Kidney (tissue), 22 donors: ENCODE measurements at places on chromosomes 13 and 19. TPM values are rescaled to one million over a fixed set of nuclear protein-coding genes. Genes with fewer than 3 reads are reported as not detected.

DNA sequence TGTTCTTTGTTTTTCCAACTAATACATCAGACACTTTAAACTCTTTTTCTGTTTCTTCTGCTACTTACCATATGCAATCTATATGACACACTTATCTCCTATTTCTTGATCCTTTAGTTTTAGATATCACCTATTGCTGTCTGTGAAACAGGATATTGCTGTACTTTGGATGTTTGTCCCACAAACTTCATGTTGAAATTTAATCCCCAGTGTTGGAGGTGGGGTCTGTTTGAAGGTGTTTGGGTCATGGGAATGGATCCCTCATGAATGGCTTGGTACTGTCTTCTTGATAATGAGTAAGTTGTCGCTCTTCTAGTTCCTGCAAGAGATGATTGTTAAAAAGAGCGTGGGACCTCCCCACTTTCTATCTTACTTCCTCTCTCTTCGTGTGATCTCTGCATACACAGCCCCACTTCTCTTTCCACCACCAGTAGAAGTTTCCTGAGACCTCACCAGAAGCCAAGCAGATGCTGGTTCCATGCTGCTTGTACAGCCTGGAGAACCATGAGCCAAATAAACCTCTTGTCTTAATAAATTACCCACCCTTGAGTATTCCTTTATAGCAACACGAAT lies 244.2 kb downstream of the NHLRC3 start:
- no peak for DNase-seq
- H3K4me3 ChIP-seq: no peak overlapping the region
- no peaks in the 10 kb centered on the region for H3K4me1 ChIP-seq
- H3K27me3 ChIP-seq: no peaks in the 10 kb centered on the region
- no peak overlapping the region for H3K27ac ChIP-seq

GRCh38 chr13:35162420-35162819 lies 220.3 kb downstream of the NBEA start:
- no peak overlapping the region for H3K27ac ChIP-seq
- H3K36me3 ChIP-seq: no peaks in the 10 kb centered on the region
- DNase-seq: no peak
- H3K27me3 ChIP-seq: no peaks in the 10 kb centered on the region
- H3K4me1 ChIP-seq: no peaks in the 10 kb centered on the region
- H3K4me3 ChIP-seq: no peak overlapping the region

- no peak overlapping the region for H3K27ac ChIP-seq
- no peaks in the 10 kb centered on the region for H3K4me1 ChIP-seq
- no peak overlapping the region for H3K4me3 ChIP-seq
- no peaks in the 10 kb centered on the region for H3K36me3 ChIP-seq
- DNase-seq: no peak
Measured at GRCh38 chr19:50694815-50695145, 24.8 kb downstream of the SHANK1 start.

DNA sequence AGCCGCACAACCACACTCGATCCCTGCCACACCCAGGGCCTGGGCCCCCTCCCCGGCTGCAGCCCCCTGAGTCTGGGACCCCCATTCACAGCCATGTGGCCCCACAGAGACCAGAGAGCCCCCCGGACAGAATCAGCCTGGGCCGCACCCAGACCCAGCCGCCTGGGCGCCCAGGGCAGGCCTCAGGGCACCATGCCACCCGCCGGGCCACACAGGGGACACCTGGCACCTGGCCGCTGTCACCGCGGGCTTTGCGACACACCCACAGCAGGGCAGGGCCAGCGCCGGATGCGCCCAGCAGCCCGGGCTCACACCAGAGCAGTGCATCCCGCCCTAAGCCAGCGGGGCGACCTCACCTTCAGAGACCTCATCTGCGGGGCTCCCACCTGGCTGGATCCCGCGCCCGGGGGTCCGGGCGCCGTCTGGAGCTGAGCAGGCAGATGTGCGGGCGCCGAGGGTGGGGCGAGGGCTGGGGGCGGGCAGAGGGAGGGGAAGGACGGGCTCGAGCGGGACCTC lies 443 bp downstream of the TBXA2R start:
- peaks cover 4% of the 10 kb centered on the region for H3K4me1 ChIP-seq
- peak overlapping the region; percentile 45 for H3K4me3 ChIP-seq
- peak overlapping the region; percentile 87 for H3K27ac ChIP-seq
- H3K36me3 ChIP-seq: no peaks in the 10 kb centered on the region
- H3K27me3 ChIP-seq: peaks cover 9% of the 10 kb centered on the region
- no peak for DNase-seq

- no peak for DNase-seq
- peaks cover 11% of the 10 kb centered on the region for H3K4me1 ChIP-seq
- H3K27me3 ChIP-seq: no peaks in the 10 kb centered on the region
- no peak overlapping the region for H3K4me3 ChIP-seq
- no peak overlapping the region for H3K27ac ChIP-seq
Measured at GRCh38 chr19:37987356-37988332, 80.6 kb downstream of the SIPA1L3 start.

GRCh38 chr13:113527272-113527958 lies 36.9 kb upstream of the DCUN1D2 start:
- no peak for DNase-seq
- H3K36me3 ChIP-seq: peaks cover 13% of the 10 kb centered on the region
- H3K27ac ChIP-seq: no peak overlapping the region
- no peaks in the 10 kb centered on the region for H3K27me3 ChIP-seq
- H3K4me1 ChIP-seq: no peaks in the 10 kb centered on the region

DNA sequence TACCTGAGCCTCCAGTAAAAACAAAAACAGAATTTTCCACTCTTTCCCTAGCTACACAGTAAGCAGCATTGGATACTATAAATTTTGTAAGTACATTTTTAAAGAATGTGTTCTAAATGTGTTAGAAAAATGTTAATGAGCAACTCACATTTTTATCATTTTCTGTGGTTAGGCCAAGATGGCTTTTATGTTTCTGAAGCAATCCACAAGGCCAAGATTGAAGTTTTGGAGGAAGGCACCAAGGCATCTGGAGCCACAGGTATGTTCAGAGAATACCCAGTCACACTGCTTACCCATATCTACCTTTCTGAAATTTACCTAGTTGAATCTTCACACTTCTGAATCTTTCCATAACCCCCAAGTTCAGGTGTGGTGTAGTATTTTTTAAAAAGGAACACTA lies 21.6 kb downstream of the SERPINE3 start:
- no peak overlapping the region for H3K27ac ChIP-seq
- H3K36me3 ChIP-seq: peaks cover 8% of the 10 kb centered on the region
- no peak for DNase-seq
- H3K4me3 ChIP-seq: no peak overlapping the region
- no peaks in the 10 kb centered on the region for H3K4me1 ChIP-seq

DNA sequence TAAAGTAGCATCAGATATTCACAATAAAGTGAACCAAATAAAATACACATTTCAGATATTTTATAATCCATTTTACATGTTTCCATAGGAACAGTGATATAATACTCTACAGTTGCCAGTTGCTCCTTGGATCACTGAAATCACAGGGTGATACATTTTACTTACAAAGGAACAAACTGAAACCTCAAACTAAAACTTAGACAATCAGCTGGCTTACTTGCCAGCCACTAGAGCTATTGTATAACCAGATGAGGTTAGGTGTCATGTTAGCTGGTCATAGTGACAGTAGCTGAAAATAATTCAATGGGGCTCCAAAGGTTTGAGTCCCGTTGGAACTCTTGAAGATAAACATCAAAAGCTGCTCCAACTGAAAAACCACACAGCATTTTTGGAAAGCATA lies 274.6 kb downstream of the ITGBL1 start:
- no peaks in the 10 kb centered on the region for H3K27me3 ChIP-seq
- no peaks in the 10 kb centered on the region for H3K36me3 ChIP-seq
- no peak overlapping the region for H3K27ac ChIP-seq
- no peak overlapping the region for H3K4me3 ChIP-seq
- no peak for DNase-seq
- H3K4me1 ChIP-seq: no peaks in the 10 kb centered on the region

- no peaks in the 10 kb centered on the region for H3K4me1 ChIP-seq
- no peak overlapping the region for H3K4me3 ChIP-seq
- H3K27ac ChIP-seq: no peak overlapping the region
- H3K36me3 ChIP-seq: no peaks in the 10 kb centered on the region
- DNase-seq: peak; percentile 34
Measured at GRCh38 chr13:111411151-111411858, 90.9 kb downstream of the TEX29 start.

- peak overlapping the region; percentile 100 for H3K27ac ChIP-seq
- H3K4me1 ChIP-seq: peaks cover 14% of the 10 kb centered on the region
- DNase-seq: no peak
- peak overlapping the region; percentile 93 for H3K4me3 ChIP-seq
- no peaks in the 10 kb centered on the region for H3K36me3 ChIP-seq
Measured at GRCh38 chr13:30615481-30615865, 2.2 kb upstream of the USPL1 start.

DNA sequence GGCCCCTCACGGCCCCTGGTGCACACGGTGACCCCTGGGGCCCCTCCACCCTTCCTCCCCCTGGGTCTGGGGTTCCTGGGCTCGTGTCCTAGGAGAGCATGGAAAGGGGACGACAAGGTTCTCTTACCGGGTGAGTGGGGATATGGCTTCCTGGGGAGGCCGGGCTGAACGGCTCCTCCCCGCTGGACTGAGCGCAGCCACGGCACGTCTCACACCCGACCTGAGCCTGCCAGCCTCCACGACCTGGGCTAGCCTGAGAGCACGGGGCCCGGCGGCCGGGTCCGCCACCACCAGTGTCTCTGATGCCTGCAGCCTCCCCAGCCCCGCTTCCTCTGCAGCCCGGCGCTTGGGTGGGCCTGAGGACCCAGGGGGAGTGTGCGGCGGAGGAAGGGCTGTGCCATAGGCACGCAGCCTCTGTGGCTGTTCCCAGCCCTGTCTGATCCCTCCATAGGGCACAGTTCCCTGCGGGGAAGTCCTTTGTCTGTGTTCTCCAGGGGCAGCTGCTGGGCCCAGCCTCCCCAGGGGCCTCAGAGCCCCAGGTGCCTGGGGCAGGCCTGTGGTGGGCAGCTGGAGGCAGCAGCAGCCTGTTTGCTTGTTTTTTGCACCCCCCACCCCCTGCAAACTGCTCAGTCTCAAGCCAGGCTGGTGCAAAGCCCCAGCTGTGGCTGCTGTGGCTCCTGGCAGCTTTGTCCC lies 15.0 kb downstream of the PLIN4 start:
- DNase-seq: no peak
- H3K27me3 ChIP-seq: no peaks in the 10 kb centered on the region
- no peaks in the 10 kb centered on the region for H3K36me3 ChIP-seq
- no peaks in the 10 kb centered on the region for H3K4me1 ChIP-seq
- no peak overlapping the region for H3K4me3 ChIP-seq

DNA sequence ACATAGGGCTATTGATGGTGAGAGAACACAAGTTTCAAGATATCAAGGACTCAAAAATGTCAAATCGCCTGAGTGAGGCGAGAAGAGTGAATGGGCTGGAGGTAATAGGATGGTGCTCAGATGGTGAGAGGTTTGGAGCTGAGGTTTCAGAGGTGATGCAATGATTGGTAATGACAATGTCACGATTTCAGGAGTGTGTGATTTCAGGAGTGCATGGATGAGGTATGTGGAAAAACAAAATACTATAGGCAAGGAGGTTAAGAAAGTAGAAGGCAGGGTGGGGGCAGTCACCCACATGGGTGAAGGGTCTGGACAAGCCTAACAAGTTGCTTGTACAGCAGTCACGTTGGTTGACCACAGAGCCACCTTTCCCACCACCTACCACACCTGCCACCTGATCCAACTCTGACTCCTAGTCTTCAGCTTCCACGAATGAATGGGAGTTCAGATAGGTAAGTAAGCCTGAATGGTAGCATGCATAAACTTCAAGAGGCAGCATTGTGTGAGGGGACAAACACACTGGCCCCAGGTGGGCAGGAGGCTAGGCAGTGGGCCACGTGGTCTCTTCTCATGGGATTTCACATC lies 71.5 kb downstream of the RUBCNL start:
- no peak overlapping the region for H3K27ac ChIP-seq
- no peaks in the 10 kb centered on the region for H3K4me1 ChIP-seq
- DNase-seq: no peak

DNA sequence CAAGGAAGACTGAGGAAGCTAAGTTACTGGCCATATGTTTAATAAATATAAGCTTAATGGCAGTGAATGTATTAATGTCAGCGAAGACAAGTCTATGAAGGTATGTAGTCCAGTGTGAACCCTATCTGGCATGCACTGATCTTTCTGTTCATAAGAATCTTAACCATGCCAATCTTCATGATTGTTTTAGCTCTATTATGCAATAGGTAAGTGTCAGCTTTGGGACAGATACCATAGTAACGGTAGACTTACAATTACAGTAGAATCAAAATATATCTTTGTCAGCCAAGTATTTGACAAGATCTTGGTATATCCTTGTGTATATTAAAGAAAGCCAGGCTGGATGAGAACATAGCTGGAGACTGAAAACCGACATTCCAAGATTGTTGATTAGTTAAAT lies 428.5 kb downstream of the SPRY2 start:
- DNase-seq: no peak
- no peak overlapping the region for H3K27ac ChIP-seq
- H3K36me3 ChIP-seq: no peaks in the 10 kb centered on the region

DNA sequence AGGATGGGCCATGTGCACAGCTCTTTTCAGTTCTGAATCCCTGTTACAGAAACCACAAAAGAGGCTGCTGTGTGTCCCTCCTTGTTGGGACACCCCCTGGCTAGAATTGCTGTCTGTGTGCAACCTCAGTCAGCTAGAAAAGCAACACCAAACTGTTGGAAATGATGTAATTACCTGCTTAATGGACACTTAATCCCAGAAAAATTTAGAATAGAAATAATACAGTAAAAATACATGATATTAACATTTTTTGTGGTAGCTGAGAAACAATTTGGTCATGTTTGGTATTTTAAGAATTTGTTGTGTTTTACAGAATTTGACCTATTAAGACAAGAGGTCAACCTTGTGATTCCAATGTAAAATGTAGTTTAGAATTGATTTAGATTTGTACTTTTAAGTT lies 46.8 kb downstream of the FAM124A start:
- no peak overlapping the region for H3K4me3 ChIP-seq
- no peaks in the 10 kb centered on the region for H3K4me1 ChIP-seq
- no peak overlapping the region for H3K27ac ChIP-seq
- DNase-seq: no peak
- H3K27me3 ChIP-seq: no peaks in the 10 kb centered on the region

DNA sequence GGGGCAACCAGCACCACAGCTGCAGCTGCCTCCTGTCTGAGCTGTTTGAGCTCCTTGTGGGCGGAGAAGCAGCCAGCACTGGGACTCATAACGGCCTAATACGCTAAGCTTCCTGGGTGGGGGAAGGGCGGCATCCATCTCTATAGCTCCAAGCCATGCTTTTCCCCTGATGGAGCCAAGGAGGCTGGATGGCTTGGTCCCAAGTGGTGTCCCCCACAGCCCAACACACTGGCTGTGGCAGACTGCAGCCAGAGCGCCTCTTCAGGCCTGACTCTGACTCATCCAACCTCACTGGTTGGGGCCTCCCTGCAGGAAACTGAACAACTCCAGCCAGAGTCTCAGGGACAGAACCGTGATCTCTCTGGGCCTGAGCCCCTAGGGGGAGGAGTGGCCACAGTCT lies 537.3 kb downstream of the SUCLA2 start:
- H3K4me1 ChIP-seq: no peaks in the 10 kb centered on the region
- peak; percentile 1 for DNase-seq
- H3K27ac ChIP-seq: no peak overlapping the region
- H3K4me3 ChIP-seq: no peak overlapping the region
- H3K36me3 ChIP-seq: no peaks in the 10 kb centered on the region
- no peaks in the 10 kb centered on the region for H3K27me3 ChIP-seq

SAMD1 gene
- 28.3 TPM for total RNA-seq

CYP2F1 gene
- total RNA-seq: not detected

SOX1 gene
- total RNA-seq: not detected

CNFN gene
- 2.2 TPM for total RNA-seq

KRTDAP gene
- total RNA-seq: not detected

PLPPR3 gene
- not detected for total RNA-seq

CEACAM20 gene
- total RNA-seq: not detected

CRB3 gene
- 58.2 TPM for total RNA-seq

TTC9B gene
- total RNA-seq: not detected

PSPN gene
- total RNA-seq: 2.0 TPM
